Stimulated activated CD4-positive, alpha-beta T cell treated with anti-CD3 and anti-CD28 coated beads, Interleukin-1b, Interleukin-23, amount 100 ng/mL, for 1 hour (primary cell): ENCODE measurements at places on chromosomes 7 and 10.

DNA sequence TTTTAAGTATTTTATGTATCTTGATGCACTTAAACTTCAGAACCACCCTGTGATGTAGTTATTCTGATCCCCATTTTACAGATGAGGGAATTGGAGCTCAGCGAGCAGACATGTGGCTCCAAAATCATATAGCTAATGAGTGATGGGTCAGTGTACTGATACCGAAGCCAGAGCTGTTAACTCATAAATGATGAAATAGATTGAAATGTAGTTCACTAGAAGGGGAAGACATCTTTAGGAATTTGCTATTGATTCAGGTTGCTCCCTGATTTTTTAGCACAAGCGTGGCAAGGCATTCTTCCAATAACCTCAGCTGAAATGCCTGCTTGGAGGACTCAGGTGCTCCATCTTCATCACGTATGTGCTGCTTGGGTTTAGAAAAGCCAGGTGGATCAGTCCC is 228.8 kb downstream of the PTEN start:
- no peak for DNase-seq

GRCh38 chr10:99769706-99770105 is 12.7 kb upstream of the ABCC2 start:
- DNase-seq, result no peak

- DNase-seq, result no peak
Measured at GRCh38 chr10:117938104-117938503, 108.6 kb downstream of the RAB11FIP2 start.

- no peak for DNase-seq
Measured at GRCh38 chr10:123146894-123147634, 872 bp upstream of the HMX2 start.

DNA sequence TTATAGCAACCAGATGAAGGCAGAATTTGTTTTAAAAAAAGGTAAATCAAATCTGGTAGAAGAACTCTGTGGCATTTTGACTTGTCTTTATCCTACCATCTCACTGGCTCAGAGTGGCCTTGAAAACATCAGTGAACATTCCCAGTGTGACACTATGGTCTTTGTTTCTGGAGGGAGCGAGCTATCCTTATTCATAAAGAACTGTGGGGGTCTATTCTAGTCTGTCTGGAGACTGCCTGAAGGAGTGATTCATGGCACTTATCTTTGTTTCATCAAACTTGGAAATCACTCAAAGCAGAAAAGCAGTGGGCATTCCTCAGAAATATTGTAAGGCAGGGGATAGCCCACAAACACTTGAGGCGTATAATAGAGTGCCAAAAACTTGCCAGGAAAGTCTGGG is 719.1 kb downstream of the PCDH15 start:
- no peak for DNase-seq

- no peak for DNase-seq
Measured at GRCh38 chr7:27245798-27246691, 3.4 kb downstream of the EVX1 start.

DNA sequence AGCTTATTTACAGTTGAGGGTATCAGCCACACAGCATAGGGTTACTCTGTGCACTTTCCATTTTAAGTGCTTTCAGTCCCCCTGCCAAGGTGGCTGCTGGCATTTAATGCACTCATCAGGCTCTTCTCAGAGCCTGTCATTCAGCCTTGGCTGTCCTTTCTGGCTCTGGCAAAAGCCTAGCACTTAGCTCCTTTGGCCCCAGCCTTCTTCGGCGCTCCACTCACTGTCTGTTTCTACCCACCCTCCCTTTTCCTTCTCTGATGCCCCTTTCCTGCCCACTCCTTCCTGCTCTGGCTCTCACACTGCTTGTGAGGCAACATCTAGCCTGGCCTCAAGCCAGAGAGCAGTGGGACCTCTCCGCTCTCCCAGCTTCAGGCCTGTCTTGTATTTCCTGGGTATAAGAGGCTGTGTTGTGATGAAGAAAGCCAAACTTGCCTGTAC is 60.2 kb downstream of the WIPF3 start:
- DNase-seq, result no peak

GRCh38 chr7:149689291-149689721 is 84.1 kb downstream of the ZNF467 start:
- no peak for DNase-seq

GRCh38 chr10:69872323-69872722 is 70.6 kb downstream of the COL13A1 start:
- DNase-seq, result no peak

GRCh38 chr7:135074096-135074495 is 73.8 kb upstream of the TMEM140 start:
- DNase-seq, result no peak

DNA sequence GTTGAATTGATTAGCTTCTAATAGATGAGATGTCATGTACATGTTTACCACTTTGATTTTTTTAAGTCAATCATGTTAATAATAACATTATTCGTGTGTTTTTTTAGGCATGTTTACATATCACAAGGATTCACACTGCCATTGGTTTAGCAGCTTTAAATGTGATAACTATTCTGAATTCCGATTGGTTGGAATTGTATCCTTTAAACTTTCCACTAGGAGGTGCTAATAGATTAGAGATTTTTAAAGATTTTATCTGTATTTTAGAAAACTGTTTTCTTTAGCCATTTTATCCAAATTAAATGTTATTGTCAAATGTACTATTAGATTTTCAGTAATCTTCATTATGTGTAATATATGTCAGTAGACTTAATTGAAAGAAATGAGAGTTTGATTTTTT is 83.2 kb downstream of the HECTD2 start:
- DNase-seq, result no peak

- DNase-seq, result no peak
Measured at GRCh38 chr10:97690133-97690532, 3.1 kb upstream of the AVPI1 start.

DNA sequence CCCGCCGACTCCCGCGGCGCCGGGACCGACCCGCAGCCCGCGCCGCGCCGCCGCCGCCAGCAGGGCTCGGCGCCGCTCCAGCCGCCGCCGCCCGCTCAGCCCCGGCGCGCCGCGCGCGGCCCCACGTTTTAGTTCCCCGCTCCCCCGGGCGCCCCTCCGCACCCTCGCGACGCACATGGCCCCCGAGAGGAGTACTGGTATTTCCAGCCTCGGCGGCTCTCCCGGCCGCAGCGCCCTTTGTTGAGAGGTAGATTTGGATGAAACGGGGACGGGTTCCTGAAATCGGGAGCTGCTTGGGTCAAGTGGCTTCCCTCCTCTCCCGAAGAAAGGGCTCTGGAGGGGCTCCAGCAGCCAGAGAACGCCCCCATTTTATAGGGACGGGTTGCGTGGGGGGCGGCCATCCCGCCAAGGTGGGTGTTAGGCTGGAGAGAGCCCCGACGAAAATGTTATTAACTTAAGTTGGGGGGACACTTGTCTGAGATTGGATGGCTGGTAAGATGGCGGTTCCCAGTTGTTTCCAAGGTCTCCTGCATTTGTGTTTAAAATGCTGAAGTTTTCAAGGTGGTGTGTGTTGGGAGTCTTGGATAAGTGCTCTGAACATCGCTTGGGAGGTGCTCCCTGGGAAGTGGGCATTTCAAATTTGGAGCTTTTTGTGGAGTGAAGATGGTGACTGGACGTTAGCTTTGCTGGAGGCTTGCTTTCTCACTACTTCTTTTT is 1.2 kb downstream of the BMI1 start:
- DNase-seq, result no peak

- DNase-seq, result no peak
Measured at GRCh38 chr10:127942811-127943210, 35.9 kb downstream of the PTPRE start.

DNA sequence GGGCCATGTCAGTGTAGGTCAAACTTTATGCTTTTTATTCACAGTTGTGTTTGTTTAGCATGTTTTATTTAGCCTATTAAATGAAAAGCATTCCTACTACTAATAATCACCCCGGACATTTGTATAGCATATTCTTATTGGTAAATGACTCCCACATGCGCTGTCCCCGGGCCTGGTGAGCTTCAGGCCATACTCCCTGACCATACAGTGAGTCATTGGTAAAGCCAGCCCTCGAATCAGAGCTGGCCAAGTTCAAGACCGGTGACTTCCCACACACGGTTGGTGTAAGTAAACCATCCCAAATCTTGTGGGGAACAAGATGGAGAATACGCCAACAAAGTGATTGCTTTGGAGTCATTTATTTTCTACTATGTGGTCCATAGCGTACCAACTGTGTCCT is 238.7 kb upstream of the TCF7L2 start:
- no peak for DNase-seq

GRCh38 chr10:48317321-48317990 is 11.0 kb downstream of the MAPK8 start:
- no peak for DNase-seq

DNA sequence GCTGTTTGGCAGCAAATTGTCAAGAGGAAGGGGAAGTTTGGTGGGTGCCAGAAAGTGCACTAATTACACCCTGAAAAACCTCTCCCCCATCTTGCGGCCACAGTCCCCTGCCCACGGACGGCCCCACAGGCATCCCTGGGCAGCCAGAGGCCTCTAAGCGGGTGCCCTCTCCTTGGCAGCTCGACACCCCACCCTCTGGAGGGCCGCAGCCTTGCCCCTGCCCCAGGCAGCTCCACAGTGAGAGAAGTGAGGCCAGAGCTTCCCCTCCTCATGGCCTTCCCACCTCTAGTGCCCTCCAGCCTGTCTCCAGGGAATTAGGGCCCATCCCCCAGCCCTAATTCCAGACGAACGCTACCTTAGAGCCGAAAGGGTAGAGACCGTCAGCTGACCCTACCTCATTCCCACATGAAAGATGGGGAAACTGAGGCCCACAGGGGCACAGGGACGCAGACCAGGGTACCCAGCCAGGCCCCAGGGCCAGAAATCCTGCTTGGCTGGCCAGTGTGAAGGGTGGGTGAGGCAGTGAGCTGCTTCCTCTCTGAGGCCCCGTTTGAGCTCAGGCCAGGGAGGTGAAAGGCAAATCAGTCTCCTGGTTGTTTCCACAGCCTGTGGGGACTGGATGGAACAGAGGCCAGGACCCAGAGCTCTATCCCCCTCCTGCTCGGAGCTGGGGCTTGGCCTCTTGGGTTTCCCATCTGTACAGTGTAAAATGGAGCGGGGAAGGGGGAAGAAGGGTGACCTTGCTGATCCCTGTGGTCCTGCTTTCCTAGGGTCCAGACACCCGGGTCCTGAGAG is 10.0 kb downstream of the ZCCHC24 start:
- DNase-seq, result no peak

DNA sequence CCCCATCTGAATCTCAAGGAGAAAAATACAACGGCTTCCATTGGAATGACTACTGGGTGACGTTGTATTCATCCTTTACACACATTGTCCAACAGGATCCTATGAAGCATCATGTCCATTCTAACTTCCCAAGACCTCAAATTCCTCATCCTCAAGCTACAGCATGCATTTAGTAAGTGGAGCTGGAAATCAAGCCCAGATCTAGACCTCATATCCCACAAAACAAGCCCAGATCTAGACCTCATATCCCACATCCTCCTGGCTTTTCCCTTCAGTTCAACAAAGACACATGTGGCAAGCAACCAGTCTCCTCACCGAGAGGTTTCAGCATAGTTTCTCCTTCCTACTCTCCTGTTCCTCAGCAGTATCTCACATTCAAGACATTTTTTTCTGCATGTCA is 12.2 kb downstream of the IGF2BP3 start:
- DNase-seq, result no peak

DNA sequence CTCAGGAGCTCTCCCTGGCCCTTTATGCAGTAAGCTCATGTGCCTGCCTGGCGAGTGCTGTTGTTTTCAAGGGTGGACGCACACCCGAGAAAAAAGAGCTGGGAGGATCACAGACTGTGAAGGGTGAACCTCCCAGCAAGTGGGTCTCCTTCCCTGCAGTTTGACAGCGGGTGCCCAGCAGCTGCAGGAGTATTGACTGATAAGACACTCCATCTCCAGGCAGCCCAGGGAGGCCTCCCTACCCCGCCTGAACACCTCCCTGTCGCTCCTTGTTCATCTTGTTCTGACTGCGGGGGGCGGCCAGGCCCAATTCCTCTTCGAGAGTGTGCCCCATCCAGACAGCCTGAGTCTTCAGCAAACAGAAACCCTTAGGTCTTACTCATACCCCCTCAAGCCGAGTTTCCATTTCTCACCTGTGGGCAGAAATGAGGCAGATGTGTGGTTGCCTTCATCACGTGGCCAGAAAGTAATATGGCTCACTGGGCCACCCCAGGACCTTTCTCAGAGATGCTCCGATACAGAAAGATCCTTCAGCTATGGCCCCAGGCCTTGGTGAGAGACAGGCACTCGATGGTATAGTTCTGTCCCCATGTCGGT is 17.2 kb downstream of the MDH2 start:
- no peak for DNase-seq

DNA sequence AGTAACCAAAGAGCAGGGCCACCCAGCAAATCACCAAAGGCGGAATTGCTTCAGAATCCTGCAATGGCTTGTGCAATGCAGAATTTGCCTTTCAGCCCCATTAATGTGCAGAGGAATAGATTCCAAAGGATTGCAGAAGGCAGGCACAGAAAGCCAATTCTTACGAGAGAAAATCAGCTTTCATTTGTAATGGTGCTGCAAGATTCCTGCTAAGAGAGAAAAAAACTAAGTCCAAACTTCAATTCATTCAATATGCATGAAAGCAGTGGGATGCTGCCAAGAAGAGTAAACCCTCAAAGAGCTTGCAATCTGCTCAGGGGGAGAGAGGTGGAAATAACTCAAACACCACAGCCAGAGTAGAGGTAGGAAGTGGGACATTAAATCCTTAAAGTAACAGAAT is 70.4 kb downstream of the ENO4 start:
- DNase-seq, result no peak

- DNase-seq, result no peak
Measured at GRCh38 chr10:117792214-117792613, 249.7 kb downstream of the EMX2 start.

DNA sequence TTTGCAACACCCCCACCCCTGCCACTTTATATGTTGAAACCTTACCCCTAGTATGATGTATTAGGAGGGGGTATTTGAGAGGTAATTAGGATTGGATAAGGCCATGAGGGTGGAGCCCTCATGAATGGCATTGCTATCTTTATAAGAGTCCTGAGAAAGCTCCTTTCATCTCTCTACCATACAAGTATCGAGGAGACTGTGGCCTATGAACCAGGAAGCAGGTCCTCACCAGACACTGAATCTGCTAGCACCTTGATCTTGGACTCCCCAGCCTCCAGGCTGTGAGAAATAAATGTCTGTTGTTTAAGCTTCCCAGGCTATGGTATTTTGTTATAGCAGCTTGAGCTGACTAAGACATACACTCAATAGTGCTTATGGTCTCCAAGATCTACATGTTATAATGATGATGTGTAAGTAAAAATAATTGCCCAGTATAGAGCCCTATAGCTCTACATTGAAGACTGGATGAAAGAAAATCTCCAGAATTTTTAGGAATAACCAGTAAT is 188.8 kb downstream of the RAPGEF5 start:
- DNase-seq, result no peak

GRCh38 chr7:19104811-19105210 is 12.6 kb downstream of the TWIST1 start:
- DNase-seq, result no peak

DNA sequence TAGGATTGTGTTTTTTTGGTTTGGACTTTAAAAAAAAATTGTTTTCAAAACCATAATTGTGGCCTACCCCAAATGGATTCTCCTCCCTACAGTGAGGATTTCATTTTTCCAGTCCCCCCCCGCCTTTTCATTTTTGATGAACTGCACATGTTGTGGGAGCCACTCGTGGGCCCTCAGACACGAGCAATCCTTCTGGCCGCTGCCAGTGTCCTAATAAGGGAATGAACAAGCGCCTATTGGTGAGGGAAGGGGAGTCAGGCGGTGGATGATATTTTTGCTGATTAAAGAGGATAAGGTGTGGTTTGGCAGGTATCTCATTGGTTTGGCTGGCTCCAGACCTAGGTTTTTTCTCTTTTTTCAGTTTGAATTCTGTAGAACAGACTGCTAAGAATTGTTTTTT is 78.7 kb upstream of the AGBL3 start:
- DNase-seq, result no peak

- DNase-seq, result no peak
Measured at GRCh38 chr7:110522761-110523200, 568.1 kb upstream of the LRRN3 start.
